ENCODE measurements at places on chromosomes 4 and X. TPM values are rescaled to one million over a fixed set of nuclear protein-coding genes. Genes with fewer than 3 reads are reported as not detected.

HTRA3 gene
- total RNA-seq = 116 TPM

TMEM35A gene
- total RNA-seq = 3.5 TPM

EGFL6 gene
- total RNA-seq = not detected

C4orf54 gene
- total RNA-seq = 0.29 TPM

GSTCD gene
- 25.8 TPM for total RNA-seq

MAGEA2B gene
- total RNA-seq = not detected

GRCh38 chrX:70479922-70480659 lies 35.5 kb downstream of the DLG3 start:
- DNase-seq = no peak

- DNase-seq = peak; percentile 15
These were observed 39.6 kb downstream of the ARL13A start for GRCh38 chrX:101009090-101009489.

DNA sequence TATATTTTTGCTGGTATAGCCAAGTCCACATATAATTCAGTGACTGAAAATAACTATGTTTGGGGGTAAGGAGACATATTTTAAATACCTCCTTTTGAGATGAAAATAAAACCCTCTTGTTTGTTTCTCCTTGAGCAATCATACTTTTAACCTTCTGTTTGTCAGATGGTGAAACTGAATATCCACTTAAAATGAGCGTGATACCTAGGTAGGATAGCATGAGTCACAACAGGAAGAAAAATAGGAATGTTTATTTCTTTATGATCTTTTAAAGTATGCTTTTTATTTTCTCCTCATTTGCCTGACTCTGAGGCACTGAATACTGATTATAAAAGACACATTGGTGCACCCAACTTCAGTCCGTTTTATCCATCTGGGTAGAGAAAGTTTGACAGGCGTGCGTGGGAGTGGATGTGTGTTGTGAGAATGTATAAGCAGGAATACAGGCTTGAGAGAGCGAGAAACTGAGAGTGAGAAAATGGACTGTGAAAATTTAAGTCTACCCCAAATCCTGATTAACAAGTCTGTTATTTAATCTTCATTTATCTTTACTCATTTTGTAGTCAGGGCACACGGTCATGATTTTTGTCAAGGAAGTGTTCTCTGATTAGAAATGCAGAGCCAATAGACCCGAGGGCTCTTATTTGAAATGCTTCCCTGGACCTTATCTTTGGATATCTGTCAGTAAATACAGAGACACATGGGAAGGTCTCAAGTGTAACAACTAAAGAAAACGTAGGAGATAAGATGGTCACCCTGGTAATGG lies 62.1 kb upstream of the ANTXR2 start:
- DNase-seq = peak; percentile 57

- DNase-seq = no peak
These were observed 569 bp upstream of the FHL1 start for GRCh38 chrX:136146614-136147314.

- DNase-seq = peak; percentile 28
These were observed 4.2 kb upstream of the ABCG2 start for GRCh38 chr4:88162626-88163025.

GRCh38 chr4:109174224-109174953 lies 128.1 kb downstream of the COL25A1 start:
- no peak for DNase-seq

- DNase-seq = peak; percentile 78
These were observed 134.3 kb upstream of the AP1S2 start for GRCh38 chrX:15988661-15989603.

DNA sequence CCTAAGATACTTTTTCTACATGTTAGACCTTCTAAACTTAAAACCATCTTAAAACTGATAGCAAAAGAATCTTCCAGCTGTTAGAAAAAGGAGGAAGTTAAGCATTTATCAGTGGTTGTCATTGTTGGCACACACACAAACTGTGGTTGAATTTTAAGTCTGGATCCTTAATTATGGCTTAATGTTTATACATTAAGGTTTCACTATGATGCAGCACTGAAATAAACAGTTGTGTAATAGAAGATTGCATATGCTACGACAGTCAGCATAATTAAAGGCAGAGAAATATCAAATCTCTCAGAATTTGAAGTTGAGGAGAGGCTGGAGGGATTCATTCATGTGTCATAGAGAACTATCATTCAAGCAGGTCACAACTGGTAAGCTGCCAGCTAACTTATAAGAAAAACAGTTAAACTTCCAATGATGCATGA lies 32.3 kb downstream of the ADGRA3 start:
- DNase-seq = peak; percentile 86

DNA sequence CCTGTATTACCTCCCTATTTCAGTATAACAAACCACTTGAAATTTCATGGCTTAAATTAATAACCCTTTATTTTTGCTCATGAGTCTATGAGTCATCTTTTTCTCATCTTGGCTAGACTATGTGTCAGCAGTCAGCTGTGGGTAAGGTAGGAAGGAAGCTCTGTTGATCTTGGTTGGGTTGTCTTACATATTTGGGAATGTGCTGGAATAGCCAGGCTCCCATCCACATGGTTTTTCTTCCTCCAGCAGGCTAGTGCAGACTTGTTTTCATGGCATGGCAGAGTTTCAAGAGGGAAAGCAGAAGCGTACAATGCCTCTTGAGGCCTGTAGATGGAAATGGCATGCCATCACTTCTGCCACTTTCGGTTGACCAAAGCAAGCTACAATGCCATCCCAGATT lies 89.7 kb downstream of the LINC00632 start:
- no peak for DNase-seq

GRCh38 chr4:6914448-6914847 lies 4.8 kb downstream of the TBC1D14 start:
- no peak for DNase-seq

- no peak for DNase-seq
These were observed 27.2 kb upstream of the GRPR start for GRCh38 chrX:16096141-16096540.
